ENCODE measurements at places on chromosomes 1 and 21.

DNA sequence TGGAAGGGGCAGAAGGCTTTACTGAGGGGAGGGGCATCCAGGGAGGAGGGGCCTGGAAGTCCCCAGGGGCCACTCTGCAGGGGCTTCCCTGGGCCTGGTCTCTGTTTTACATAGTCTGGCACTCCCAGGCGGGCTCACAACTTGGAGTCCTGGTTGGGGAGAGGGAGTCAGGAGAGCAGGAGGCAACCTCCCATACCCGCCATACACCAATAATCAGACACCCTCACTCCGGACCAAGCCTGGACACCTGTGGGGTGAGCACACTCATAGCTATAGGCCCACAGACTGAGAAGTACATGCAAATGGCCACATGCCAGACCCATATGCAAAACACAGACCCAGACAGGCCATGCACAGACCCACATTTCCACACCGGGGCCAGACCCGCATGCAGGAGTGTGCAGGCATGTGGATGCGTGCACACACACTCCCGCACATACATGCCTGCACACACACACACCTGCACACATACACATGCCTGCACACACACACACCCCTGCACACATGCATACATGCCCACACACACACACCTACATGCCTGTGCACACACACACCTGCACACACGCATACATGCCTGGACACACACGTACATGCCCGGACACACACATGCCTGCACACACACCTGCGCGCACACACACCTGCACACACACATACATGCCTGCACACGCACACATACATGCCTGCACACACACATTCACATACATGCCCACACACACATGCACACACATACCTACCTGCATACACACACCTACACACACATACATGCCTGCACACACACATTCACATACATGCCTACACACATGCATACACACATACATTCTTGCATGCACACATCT is 89.5 kb upstream of the RUNX3 start:
- no peak for DNase-seq

- no peak for DNase-seq
These were observed 36.6 kb downstream of the MORN1 start for GRCh38 chr1:2354511-2355372.

DNA sequence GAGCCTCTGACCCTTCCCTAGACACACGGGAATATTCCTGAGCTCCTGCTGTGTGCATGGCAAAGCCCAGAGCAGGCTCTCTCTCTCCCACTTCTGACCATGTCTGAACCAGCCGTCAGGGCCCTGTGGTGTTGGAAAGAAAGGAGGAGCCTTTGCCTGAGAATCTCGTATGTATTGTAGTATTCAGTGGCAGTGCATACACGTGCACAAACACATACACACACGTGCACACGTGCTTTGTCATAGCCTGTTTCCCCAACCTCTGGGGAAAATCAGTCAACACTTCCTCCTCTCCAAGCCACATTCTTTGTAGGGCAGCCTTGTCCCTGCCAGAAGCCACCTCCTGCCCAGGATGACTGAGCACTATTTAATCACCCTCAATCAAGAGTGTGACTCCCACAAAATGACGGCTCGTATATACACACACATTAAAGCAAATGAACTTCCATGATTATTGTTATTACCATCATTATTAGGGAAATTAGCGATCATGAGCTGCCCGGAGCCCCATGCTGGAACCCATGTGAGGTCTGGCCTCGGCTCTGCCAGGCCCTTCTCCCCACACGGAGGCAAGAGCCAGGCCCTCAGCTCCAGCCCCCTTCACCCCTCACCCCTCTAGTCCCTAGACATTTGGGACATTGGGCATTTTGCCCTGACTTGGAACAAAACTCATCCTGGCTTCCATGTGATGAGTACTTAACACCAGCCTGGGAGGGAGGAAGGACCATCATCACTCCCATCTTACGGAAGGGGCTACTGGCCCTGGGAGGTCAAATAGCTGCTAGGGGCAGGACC is 331.9 kb downstream of the NPHP4 start:
- DNase-seq: no peak

DNA sequence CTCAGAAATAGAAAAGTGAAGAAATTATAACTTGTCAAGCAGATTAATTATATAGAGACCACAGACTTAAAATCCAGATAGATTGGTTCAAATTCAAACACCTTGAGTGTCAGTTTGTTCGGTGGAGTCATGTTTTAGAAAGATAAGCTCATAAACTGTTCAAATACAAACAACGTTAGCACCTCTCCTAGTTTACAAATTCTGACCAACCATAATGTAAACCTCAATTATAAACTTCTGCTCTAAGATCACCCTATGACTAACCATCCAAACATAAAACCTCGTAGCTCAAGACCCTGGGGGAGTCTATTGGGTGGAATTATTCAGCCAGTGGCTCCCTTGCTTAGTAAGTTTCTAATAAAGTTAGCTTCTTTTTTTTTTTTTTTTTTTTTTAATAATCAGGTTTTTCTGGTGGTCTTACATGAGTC is 12.4 kb downstream of the CBR1 start:
- no peak for DNase-seq

DNA sequence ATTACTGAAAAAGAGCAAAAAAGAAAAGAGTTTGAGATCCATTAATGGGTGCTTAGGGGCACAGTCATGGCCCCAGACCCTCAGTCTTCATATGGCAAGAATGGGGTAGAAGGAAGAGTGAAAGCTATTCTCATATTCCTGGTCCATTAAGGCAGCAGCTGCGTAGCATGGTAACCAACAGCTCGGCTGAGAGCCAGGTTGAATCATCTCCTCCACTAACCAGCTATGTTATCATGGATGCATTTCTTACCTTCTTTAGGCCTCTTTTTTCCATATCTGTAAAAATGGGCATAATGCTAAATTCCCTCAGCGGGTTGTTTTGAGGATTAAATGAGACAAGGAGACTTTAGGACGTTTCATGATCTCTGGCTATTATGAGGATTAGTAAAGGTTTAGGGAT is 15.0 kb upstream of the SARS1 start:
- no peak for DNase-seq

DNA sequence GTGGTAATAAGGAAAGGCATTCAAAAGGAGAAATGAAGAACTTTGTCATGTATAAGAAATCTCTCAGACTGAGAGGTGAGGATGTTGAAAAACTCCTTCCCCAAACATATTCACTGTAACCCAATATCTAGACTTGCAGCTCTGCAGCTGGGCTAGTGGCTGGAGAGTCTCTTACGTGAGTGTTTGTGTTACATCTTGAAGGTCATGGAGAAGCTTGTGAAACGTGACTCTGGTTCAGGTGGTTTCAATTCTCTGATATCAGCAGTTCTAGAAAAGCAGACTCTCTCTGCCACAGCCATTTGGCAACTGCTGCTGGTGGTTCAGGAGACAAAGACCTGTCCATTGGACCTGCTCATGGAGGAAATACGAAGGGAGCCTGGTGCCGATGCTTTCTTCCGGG is 55.0 kb upstream of the EPHA8 start:
- no peak for DNase-seq

GRCh38 chr1:162854245-162854882 is 6.6 kb downstream of the CCDC190 start:
- DNase-seq: no peak

DNA sequence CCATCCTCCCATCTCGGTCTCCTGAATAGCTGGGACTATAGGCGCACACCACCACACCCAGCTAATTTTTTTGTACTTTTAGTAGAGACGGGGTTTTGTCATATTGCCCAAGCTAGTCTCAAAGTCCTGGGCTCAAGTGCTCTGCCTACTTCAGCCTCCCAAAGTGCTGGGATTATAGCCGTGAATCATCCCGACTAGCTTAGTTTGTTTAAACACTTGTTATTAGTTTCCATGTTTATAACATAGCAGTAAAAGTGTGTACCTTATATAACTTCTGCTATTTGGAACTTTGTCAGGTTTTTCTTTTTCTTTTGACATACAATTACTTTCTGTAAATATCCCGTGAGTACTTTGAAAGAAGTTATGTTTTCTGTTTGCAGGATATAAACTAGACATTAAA is 60.6 kb upstream of the C1orf21 start:
- no peak for DNase-seq

DNA sequence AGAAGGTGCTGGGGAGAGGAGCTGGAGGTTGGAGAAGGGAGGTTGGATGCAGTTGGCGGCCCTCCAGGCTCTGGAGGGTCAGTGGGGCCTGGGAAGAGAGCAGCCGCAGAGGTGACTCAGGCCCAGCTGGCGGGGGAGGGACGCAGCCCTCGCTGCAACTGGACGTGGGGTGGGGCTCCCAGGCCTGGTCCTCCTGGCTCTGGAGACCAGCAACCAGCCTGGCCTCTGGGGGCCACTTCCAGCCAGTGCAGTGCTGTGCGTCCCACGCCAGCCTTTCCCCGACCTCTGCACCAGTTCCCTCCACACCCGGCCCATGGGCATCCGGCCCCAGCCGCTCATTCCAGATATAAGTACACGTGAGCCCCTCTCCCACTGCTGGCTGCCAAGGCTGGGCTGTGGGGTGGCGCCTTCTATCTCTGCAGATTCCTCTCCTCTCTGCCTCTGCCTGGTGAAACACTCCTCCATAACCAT is 38.0 kb upstream of the COL18A1 start:
- DNase-seq: no peak

DNA sequence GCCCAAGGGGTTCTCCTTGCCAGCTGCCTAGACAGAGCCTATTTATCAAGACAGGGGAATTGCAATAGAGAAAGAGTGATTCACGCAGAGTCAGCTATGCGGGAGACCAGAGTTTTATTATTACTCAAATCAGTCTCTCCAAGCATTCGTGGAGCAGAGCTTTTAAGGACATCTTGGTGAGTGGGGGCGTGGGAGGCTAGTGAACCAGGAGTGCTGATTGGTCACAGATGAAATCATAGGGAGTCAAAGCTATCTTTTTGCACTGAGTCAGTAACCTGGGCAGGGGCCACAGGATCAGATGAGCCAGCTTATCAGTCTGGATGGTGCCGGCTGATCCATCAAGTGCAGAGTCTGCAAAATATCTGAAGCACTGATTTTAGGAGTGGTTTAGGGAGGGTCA is 64.8 kb upstream of the MRPS6 start:
- DNase-seq: no peak

DNA sequence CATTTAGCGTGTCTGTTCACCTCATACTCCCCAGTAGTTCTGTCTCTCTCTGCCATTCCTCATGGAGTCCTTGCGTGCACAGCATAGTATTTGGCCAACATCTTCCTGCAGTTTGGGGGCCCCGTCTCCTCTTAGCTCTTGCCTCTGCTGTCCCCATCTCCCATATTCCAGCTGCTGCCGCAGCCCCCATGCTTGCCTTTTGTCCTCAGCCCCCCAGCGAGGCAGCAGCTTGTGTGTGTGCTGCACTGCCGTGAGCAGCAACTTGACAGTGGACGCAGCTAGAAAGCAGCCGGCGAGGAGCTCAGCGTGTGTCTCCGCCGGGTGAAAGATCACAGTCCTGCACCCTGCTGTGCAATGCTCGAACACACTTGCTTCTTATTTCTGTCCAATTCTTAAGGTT is 164.2 kb upstream of the COL6A1 start:
- no peak for DNase-seq

DNA sequence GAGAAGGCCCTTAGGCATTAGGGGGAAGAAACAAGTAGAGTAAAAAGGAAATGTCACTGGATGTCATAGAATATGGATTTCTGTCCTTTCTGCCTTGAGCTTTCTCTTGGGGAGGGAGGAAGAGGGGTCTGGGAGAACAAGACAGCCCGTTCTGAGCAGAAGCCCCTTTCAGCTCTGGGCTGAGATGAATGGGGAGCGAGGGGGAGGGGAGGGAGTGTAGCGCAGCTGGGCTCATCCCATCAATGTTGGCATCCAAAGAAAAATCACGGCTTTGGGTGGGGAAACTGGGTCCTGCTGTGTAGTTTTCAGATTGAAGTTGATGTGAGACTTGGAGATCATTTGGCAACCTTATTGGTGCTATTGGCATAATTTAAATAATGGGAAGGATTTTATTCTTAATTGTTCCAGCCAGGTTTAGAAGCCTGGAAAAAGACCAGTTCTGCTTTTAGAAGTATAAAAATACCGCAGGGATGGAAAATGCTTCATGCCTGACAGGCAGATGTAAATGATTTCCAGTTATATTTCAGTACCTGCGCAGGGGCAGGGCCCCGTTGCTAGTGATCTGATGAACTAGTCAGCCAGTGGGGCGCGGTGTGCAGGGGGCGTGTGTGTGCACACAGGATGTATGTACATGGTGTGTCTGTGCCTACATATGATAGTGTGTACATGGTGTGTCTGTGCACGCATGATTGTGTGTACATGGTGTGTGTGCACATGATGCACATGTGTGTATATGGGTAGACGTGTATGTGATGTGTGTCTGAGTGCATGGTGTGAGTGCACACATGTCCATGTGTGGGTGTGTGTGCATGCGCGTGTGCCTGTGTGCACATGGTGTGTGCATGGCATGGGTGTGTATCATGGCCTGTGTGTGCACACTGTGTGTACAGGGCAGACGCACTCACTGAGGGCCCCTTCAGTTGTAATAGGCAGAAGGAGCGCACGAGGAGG is 36.0 kb downstream of the ABCG1 start:
- no peak for DNase-seq

GRCh38 chr1:33365560-33365997 is 44.7 kb upstream of the A3GALT2 start:
- no peak for DNase-seq

- DNase-seq: no peak
These were observed 18.3 kb downstream of the IL6R start for GRCh38 chr1:154423304-154423987.

DNA sequence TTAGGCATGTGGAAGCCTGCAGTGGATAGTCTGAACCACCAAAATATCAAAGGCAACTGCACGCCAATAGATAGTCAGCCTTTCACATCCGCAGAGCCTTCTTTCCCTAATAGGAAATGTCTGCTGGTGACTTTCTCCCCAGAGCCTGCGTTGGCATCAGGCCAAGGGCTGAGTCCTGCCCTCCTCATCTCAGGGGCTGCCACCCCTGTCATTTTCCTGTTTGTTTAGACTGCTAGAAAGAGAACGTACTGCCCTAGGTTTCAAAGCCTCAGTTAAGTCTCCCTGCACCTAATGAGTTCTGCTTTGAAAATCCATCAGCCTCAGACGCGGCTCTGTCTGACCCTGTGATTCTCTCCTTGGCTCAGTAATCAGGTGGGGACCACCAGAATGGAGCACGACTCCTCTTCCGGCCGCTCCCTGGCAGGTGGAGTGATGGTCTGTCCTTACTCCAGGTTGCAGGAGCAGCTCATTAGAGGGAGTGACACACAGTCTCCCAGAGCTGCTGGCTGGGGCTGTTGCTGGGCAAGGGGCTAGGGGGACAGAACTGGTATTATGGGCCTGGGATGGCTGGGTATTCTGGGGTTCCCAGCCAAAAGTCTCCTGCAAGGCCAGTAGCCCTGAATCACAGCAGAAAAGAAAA is 27.3 kb downstream of the STUM start:
- DNase-seq: no peak

DNA sequence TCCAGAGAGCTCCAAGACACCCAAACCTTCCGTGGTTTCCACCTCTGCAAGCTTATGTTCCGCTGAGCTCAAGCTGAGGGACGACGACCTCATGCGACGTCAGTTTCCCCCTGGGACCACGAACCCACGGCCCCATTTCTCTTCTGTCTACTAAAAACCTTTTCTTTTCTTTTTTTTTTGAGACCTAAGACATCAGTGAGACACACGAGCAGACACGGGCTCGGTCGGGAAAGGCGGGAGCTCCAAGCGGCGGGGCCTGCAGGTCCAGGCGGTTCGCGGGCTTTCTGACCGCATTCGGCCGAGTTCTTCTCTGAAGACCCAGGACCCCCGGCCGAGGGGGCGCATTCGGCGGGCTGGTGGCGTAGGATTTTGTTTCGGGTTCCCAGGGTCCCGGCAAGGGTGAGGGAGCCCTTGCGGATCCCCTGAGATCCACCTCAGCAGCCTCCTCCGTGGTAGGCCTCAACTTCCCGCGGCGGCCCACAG is 402 bp downstream of the C21orf58 start:
- DNase-seq: no peak
